Progenitor cell of endocrine pancreas (in vitro differentiated cells): ENCODE measurements at places on chromosomes 1 and 21. TPM values are rescaled to one million over a fixed set of nuclear protein-coding genes. Genes with fewer than 3 reads are reported as not detected.

Gene CFAP107
- 1.2 and 2.8 TPM in 2 replicates for total RNA-seq

Gene BMP8B
- total RNA-seq, result 0.75 and 0.91 TPM in 2 replicates

Gene MPL
- 0.31 TPM in 1 of 2 replicates, not detected in the other for total RNA-seq

Gene GON4L
- 69.4 and 73.2 TPM in 2 replicates for total RNA-seq

Gene DFFB
- total RNA-seq, result 11.5 and 11.9 TPM in 2 replicates

Gene OPRD1
- total RNA-seq, result 0.67 and 0.71 TPM in 2 replicates
